ENCODE measurements at places on chromosomes 7 and 10.

GRCh38 chr10:72660220-72660619 is 31.7 kb upstream of the MCU start:
- no peak for DNase-seq

DNA sequence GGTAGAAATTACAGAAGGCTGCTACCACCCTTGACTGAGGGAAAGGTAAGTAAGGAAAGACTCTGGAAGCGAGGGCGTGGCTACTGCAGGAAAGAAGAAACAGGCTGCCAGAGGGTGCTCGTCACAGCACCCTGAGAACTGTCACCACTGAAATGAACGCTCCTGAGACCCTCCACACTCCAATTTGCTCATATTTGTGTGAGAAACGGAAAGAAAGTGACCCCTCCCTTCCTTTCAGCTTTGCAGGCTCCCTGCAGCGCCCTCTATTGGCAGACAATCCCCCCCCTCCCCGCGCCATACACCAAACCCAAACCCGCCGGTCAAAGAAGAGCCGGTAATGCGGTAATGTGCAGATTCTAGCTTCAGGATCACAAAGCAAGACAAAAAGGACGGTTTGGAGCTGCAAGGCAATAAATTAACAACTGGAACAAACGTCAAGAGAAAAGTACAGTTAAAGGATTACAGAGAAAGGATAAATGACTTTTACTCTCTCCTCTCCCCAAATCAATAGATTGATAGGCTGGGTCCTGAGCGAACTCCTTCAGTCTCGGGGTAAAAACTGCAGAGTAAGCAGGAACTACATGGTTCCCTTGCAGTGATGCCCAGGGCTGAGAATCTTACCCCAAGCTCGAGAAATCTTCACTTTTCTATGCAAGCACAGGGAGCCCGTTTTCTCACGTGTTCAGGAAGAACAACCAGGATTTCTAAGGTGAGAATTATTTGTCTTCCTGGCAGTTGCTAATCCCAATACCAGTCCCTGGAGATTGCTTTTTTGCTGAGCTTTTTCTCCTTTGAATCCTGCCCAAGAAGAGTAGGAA is 47.6 kb downstream of the STEAP1B start:
- DNase-seq, result peak; percentile 13

- no peak for DNase-seq
These were observed 35.5 kb downstream of the CLIP2 start for GRCh38 chr7:74324531-74325209.

- DNase-seq, result peak; percentile 43
These were observed at the start of gene AKR1C3 for GRCh38 chr10:5094265-5095205. AKR1C3 (plus strand) TSS chr10:5094414; CDS start chr10:5094445, 31 bp downstream.

DNA sequence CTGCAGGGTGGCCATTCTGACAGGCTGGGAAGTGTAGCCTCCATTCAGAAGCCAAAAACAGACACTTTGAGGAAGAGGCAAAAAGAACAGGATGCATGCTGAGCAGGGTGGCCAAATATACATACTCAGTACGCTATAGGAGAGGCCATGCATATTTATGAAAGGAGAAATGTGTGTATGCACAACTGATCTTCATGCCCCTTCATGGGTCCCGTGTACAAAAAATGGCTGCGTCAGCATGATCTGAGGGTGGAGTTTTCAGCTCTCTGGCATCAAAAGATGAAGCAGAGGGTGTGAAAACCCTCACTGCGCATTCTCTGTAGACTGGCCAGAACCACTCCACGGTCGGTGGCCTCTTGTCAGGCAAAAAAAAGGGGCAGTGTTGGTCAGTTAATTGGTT is 35.5 kb upstream of the OIT3 start:
- no peak for DNase-seq

DNA sequence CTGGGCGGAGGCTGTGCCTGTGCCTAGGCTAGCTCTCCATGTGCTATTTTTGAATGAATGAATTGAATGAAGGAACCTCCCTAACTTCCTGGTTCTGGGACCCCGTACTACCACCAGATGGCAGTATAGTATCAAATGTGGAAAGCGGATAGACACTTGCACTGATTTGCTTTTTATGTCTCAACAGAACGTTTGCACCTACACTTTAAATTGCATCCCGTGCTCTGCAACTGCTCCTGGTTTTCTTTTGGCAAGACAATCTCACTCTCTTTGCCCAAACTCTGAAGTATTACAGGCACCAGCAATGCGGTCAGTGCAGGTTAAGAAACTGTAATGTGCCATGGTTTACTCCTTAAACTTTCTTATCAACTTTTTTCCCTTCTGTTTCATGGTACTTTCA is 6.5 kb downstream of the FZD8 start:
- peak; percentile 70 for DNase-seq

GRCh38 chr7:134514663-134515062 is 12.7 kb upstream of the AKR1B10 start:
- DNase-seq, result peak; percentile 70

- no peak for DNase-seq
These were observed 89.6 kb downstream of the GALNT17 start for GRCh38 chr7:71221549-71221948.

- peak; percentile 60 for DNase-seq
These were observed 6.0 kb downstream of the TSC22D4 start for GRCh38 chr7:100472854-100473499.

DNA sequence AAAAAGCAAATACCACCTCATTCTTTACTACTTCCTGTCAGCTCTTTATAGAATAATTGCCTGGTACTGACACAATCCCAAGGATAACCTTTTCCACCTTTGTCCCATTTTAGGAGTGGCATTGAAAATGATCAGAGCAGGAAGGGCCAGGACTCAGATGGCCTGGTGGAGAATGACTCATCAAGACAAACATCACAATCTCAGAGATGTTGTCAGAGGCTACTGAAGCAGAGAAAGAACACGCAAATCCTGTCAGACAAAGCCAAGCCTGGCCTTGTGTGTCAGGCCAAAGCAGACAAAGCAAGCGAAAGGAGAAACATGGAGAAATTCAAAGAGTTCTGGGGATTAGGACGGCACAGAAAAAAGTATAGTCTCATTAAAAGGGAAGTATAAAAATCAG is 40.9 kb downstream of the NSUN6 start:
- peak; percentile 40 for DNase-seq
